Stimulated activated CD4-positive, alpha-beta T cell treated with anti-CD3 and anti-CD28 coated beads, TNF-alpha, amount 100 ng/mL, for 1 hour (primary cell): ENCODE measurements at places on chromosomes 2 and 18.

DNA sequence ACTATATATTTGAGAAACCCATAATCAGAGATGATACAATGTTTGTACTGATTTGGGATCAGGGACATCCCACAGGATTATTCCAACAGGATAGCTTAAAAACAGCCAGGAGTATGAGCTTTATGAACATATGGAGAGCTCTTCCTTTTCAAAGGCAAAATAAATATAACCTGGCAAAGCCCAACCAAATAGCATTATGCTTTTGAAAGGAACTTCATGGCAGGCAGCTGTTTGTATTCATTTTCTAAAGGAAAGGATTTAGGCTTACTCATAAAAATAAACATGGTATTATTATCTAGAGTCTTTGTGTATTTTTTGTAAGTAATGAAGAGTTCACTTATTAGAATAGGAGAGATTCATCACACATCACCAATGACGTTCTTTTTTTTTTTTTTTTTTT lies 44.4 kb downstream of the CCDC195 start:
- no peak for DNase-seq

- DNase-seq: no peak
Measured at GRCh38 chr2:166539340-166540162, 45.5 kb upstream of the SCN7A start.

DNA sequence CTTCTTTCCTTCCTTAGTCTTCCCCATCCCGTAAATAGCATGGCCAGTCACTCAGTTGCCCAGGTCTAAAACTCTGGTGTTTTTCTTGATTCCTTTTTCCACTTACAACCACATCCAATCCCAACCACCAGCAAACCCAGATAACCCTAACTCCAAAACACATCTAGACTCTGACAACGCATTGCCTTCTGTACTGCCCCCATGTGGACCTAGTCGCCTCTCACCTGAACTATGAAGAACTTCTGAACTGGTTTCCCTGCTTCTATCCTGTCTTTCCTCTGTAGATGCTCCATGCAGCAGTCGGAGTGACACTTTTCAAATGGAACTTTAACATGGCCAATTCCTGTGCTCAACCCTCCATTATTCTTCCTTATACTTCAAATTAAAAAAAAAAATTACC lies 26.5 kb downstream of the ST6GAL2 start:
- DNase-seq: no peak

- DNase-seq: no peak
Measured at GRCh38 chr2:161990741-161991140, 83.3 kb downstream of the DPP4 start.

DNA sequence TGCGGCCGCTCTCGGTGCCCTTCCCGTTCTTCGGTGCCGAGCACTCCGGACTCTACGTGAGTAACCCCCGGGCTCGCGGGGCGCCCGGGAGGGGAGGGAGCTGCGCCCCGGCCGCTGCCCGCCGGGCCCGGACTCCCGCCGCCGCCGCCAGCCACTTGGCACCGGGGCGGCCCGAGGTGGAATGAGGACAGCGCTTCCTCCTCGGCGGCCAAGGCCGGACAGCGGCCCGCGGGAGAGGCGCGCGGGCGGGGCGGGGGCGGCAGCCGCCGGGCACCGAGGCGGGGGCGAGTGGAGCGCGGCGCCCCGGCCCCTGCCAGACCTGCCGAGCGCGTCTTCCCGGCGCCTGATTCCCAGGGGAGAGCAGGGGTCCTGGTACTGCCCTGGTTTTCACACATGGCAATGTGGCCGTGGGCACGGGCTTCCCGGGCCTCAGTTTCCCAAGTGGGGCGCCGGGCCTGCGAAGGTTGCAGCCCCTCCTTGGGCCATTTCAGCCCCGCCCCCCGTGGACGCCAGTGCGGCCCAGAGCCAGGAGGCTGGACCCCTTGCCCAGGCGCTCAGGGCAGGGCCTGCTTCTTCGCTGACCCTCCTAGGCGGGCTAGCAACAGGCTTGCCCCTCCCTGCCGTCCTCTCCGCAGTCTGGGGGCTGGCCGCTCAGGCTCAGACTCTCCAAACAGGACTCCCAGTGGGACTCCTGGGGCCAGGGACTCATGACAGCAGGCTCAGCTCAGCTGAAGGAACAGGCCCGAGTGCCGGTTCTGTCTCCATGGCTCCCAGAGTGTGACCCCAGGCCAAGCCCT lies 775 bp downstream of the SNED1 start:
- no peak for DNase-seq

DNA sequence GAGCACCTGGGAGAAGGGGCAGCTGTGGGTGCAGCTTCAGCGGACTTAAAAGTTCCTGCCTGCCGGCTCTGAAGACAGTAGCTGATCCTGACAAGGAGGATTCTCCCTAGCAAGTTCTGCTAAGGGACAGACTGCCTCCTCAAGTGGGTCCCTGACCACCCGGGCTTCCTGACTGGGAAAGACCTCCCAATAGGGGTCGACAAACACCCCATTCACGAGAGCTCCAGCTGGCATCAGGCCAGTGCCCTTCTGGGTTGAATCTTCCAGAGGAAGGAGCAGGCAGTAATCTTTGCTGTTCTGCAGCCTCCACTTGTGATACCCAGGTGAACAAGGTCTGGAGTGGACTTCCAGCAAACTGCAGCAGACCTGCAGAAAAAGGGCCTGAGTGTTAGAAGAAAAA lies 632.9 kb downstream of the CCDC85A start:
- DNase-seq: no peak
